Fibroblast of skin of right quadriceps (primary cell): ENCODE measurements at places on chromosomes 4 and X.

- no peak for DNase-seq
These were observed 35.9 kb upstream of the CXorf38 start for GRCh38 chrX:40683245-40683644.

- peak; percentile 34 for DNase-seq
These were observed 26.5 kb downstream of the DCHS2 start for GRCh38 chr4:154465085-154465484.

GRCh38 chrX:12975991-12976558 lies 1.2 kb downstream of the TMSB4X start:
- DNase-seq, result peak; percentile 69

DNA sequence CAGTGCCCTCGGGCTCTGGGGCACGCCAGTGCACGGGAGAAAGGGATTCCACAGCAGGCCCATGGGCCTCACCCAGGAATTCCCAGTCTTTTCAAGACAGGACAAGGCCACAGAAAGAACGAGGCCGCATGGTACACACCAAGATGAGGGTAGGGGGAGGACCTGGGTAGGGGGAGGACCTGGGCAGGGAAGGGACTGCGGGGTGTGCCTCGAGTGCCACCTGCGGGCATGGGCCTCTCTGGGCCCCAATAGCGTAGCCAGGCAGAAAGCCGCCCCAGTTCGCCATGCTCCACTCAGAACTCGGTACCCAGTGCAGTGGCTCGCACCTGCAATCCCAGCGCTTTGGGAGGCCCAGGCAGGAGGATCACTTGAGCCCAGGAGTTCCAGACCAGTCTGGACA lies 14.0 kb upstream of the DUSP9 start:
- DNase-seq, result no peak

DNA sequence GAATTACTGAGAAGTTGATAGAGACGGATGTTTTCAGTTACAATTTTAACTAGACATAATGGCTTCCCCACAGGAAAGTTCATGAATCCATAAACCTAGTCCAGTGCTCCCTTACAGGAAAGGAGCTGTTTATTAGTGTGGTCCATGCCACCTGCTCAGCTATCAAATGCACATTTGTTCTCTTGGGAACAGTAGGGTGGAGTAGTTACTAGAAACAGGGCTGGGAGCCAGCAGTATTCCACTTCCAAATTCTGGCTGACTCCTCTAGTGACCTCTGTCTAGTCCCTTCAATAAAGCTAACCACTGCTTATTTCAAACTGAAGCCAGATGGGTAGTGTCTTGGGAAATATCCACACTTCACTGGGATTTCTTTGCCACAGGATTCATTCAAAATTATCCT lies 88.4 kb upstream of the TLL1 start:
- DNase-seq, result no peak

- DNase-seq, result no peak
These were observed 35.7 kb downstream of the DIPK2B start for GRCh38 chrX:45164995-45165394.

GRCh38 chrX:48728653-48729052 lies 32.1 kb downstream of the SUV39H1 start:
- DNase-seq, result no peak

- no peak for DNase-seq
These were observed 298.7 kb upstream of the TENM3 start for GRCh38 chr4:181944527-181944926.

GRCh38 chrX:11287505-11287904 lies 5.7 kb upstream of the AMELX start:
- DNase-seq, result no peak

GRCh38 chr4:82123934-82124333 lies 249.9 kb downstream of the HNRNPD start:
- DNase-seq, result no peak

- DNase-seq, result peak; percentile 42
These were observed 444.7 kb downstream of the IQCM start for GRCh38 chr4:149370785-149371420.

- no peak for DNase-seq
These were observed 368.8 kb downstream of the GASK1B start for GRCh38 chr4:157803845-157804521.

GRCh38 chrX:20825984-20826383 lies 548.2 kb upstream of the CNKSR2 start:
- DNase-seq, result no peak

- no peak for DNase-seq
These were observed 1062.4 kb upstream of the DIAPH2 start for GRCh38 chrX:95622200-95622599.

DNA sequence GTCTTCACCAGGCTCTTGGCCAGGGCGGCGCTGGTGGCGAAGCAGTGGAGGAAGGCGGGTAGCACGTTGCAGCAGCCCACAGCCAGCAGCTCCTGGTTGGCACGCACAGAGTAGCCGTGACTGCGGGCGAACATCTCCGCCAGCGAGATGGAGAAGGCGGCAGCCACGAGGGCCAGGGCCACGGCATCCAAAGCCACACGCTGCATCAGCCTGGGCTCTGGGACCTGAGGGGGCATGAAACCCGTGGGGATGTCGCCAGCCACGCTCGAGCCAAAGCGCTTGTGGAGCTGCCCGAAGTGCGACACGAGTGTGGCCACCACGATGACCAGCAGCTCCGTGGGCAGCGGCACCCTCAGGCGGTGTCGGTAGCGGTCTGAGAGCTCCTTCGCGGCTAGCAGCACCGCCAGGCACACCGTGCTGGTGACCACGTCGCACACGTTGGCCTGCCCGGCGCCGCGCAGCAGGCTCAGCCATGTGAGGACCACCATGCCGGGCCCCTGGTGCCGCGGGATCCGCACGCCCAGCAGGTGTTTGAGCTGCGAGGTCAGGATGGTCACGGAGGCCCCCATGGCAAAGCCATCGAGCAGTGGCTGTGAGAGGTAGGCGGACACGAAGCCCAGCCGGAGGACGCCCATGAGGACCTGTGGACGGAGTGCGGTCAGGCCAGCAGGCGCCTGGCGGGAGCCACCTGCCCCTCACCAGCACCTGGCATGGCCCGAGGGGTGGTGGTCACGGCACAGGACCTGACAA lies 3.1 kb downstream of the IDUA start:
- no peak for DNase-seq

- DNase-seq, result no peak
These were observed 5.3 kb downstream of the FHDC1 start for GRCh38 chr4:152941411-152941810.

- no peak for DNase-seq
These were observed 29.2 kb downstream of the NKX1-1 start for GRCh38 chr4:1376841-1377605.
